ENCODE measurements at places on chromosomes 7 and 10. TPM values are rescaled to one million over a fixed set of nuclear protein-coding genes. Genes with fewer than 3 reads are reported as not detected.

IL6 gene
- 18.3 TPM for total RNA-seq

ADAM22 gene
- 0.18 TPM for total RNA-seq

CCDC146 gene
- 0.83 TPM for total RNA-seq

ADIRF gene
- 2.3 TPM for total RNA-seq

OR2A7 gene
- total RNA-seq: not detected

PAPSS2 gene
- 58.6 TPM for total RNA-seq

GRCh38 chr7:79515358-79515757, 61.9 kb upstream of the MAGI2 start:
- peak; percentile 33 for DNase-seq

GRCh38 chr10:75209921-75210281, 695 bp upstream of the VDAC2 start:
- peak; percentile 65 for DNase-seq

DNA sequence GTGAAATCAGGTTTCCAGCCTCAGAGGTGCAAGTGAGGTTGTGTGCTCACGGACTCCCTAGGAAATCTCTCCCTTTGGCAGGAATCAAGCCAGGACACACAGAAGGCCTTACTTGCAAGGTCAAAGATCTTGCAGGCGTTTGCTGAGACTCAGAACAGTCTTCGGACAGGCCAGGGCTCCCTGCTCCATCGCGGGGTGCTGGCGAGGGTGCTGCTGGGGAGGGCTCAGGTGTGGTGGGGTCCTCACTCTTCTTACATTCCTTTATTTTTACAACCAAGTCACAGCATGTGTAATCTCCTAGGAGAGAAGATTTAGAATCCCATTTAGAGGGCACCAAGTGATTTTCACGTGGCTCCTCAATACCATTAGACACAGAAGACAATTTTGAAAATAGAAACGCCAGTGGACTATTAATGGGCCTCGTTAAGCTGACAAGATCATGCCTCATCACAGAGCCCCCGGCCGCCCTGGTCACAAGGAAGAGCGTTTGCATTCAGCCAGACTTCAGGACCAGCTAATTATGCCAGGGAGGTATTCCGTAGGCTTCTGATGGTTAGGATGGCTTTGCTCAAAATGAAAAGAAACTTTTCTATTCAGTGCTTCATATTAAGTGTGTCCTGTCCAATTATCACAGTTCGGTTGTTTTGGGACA, 73.1 kb upstream of the ADAM12 start:
- DNase-seq: no peak

DNA sequence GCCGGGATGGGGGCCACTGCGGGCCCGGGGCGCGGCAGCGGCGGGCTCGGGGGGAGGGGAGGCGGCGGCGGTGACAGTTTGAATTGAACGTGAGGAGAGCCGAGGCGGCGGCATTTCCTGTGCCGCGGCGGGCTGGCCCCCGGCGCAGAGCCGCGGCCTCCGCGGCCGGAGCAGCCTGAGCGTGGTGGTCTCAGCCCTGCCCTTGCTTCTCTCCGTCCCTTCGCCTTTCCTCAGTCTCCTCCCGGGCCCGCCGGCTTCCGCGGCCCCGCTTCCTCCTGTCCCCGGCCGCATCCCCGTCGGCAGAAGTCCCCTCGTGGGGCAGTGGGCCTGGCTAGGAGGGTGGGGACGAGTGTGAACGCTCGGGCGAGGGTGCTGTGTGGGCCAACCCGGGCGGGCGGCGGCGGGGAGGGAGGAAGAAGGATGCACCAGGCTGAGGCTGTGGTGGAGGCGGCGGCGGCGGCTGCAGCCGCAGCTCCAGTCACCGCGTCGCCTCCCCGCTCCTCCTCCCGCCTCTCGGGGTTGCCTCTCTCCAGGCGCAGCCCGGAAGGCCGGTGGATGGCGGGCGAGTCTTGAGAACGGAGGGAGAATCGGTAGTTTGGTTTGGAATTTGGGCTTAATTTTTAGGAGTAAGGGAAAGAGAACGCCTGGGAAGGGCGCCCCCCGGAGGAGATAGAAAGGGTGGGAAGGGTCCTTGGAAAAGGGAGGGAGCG, 690 bp downstream of the SEPTIN7 start:
- peak; percentile 65 for DNase-seq

GRCh38 chr10:99583687-99584086, 36.6 kb downstream of the SLC25A28 start:
- DNase-seq: no peak

GRCh38 chr7:26667514-26668133, 196.8 kb downstream of the SKAP2 start:
- DNase-seq: peak; percentile 90

DNA sequence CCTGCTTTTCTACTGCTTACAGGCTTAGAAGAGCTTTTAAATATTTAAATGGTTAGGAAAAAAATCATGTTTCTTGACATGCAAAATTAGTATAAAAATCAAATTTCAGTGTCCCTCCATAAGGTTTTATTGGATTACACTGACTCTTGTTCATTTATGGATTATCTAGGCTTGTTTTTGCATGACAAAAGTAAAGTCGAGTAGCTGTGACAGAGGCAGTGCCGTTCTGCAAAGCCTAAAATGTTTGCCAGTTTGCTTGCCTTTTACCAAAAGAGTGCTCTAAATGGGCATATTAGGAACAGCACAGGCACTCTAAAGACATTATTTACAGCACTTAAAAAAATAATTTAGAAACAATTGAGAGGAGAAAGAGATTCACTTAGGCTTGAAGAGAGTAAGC, 139.6 kb downstream of the TSPAN12 start:
- no peak for DNase-seq

GRCh38 chr10:4344492-4344994, 481.5 kb upstream of the AKR1E2 start:
- DNase-seq: peak; percentile 100

DNA sequence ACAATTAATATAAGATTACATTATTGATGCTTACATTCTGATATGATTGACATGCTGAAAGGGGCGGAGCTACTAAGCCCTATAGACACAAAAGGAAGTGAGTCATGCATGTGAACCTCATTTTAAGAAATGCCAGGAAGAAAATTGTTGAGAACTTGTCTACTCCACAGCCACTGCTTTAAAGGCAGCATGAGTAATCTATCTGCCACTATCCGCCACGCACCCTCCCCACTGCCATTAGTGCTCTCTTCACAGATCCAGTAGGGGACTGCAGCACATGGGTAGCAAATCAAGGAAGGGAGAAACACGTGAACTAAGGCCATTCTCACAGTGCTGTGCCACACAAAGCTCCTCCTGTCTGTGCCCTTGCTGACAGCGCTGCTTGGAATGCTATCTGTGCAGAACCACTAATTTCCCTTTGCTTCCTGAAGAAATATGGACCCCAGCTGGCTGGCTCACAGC, 524.8 kb downstream of the GRM8 start:
- no peak for DNase-seq

DNA sequence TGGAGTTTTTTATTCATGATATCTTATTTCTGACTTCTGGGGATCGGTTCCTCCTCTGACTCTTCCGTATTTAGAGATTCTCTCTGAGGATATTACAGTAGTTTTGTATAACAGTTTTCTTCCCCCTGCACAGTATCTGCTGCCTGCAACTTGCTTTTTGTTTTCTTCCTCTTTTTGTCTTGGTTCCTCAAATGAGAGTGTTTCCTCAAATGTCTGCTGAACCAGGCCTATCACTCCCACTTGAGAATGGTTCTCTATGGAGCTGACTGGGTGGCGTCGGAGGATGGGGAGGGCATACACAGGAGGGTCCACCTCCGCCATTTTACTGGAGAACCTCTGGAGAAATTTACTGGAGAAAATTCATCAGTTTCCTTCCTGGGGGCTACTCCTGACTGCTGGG, 27.7 kb downstream of the ARHGAP22 start:
- no peak for DNase-seq

GRCh38 chr7:68457481-68457880, 1140.8 kb upstream of the AUTS2 start:
- DNase-seq: no peak

- no peak for DNase-seq
Measured at GRCh38 chr10:64067859-64068258, 546.7 kb downstream of the REEP3 start.

- no peak for DNase-seq
Measured at GRCh38 chr10:106987362-106987761, 177.1 kb downstream of the SORCS1 start.

GRCh38 chr7:150719960-150720891, 3.8 kb downstream of the GIMAP1 start:
- DNase-seq: no peak

- DNase-seq: no peak
Measured at GRCh38 chr7:83101530-83101929, 61.2 kb downstream of the PCLO start.

DNA sequence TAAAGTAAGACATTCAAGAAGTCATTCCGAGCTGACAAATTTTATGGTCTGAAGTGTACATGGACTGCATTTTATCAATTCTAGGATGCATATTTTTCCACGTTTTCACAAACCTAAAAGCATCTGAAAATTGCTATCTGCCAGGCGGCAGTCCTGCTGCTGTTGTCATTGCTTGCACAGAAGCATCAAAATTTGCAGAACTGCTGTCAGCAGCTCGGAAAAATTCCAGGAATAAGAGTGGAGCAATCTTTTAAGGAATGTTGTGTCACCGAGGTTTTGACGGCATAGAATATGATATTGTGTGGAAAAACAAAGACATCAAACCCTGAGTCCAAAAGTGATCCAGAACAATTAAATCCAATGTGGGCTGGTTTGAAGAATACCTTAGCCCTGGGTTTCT, 61.4 kb downstream of the CHCHD3 start:
- DNase-seq: no peak

DNA sequence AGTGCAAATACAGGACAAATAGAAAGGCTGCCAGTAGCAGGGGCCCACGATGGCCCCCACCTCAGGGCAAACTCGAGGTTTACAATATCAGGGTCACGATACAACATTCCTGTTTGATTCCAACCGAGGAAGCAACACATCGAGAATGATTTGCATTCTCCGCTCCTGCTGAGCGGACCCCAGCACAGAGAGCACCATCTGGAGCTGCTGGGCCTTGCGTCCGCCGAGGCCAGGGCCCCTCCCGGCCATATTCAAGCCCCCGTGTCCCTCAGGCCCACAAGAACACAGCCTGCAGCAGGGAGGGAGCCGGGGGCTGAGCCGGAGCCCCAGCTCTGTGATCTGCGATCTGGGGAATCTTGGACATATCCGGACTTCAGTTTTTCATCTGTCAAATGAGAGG, 84.3 kb downstream of the PRKAG2 start:
- no peak for DNase-seq

DNA sequence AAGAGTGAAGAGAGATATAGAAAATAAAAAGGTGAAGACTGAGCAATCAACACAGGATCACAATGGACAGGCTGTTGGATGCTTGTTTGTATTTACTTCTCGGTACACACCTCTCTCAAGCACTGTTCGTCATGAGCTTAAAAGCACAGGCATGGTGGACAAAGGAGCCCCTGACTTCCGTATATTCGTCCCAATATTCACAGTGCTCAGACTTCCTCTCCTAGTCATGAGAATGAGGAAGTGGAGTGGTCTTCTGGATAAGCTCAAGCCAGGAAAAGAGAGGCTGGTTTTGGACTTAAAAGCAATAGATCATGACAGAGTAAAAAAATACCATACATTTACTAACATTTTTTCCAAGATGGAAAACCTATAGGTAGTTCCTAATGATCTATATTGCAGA, 172.5 kb downstream of the SORCS1 start:
- DNase-seq: no peak

- DNase-seq: no peak
Measured at GRCh38 chr10:22332116-22332692, 11.3 kb downstream of the BMI1 start.

GRCh38 chr7:108245523-108246226, 115.5 kb upstream of the LAMB4 start:
- no peak for DNase-seq

All from IMR-90 (cell line).